COLO829 (cell line): ENCODE measurements at places on chromosomes 1 and 21.

DNA sequence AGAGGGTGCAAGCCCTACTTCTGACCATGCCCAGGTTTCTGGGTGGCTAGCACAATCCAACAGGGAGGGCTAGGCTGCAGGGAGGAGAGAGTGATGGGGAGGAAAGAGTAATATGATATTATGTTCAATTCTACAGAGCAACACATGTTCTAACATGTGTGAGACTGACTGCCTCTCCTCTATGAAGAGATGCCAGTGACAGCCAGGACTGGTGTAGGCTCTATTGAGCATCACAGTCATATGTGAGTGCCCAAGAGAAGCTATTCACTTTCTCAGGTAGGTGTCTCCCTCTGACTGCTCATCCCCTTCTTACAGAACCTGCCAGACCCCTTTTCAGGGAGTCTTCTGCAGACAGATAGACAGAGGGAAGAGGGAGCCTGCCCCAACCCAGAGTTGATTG lies 446.1 kb downstream of the SIPA1L2 start:
- no peak for DNase-seq

GRCh38 chr1:203165800-203166161 lies 9.8 kb downstream of the MYBPH start:
- DNase-seq: no peak

GRCh38 chr1:57285992-57286391 lies 137.9 kb downstream of the DAB1 start:
- DNase-seq: no peak

DNA sequence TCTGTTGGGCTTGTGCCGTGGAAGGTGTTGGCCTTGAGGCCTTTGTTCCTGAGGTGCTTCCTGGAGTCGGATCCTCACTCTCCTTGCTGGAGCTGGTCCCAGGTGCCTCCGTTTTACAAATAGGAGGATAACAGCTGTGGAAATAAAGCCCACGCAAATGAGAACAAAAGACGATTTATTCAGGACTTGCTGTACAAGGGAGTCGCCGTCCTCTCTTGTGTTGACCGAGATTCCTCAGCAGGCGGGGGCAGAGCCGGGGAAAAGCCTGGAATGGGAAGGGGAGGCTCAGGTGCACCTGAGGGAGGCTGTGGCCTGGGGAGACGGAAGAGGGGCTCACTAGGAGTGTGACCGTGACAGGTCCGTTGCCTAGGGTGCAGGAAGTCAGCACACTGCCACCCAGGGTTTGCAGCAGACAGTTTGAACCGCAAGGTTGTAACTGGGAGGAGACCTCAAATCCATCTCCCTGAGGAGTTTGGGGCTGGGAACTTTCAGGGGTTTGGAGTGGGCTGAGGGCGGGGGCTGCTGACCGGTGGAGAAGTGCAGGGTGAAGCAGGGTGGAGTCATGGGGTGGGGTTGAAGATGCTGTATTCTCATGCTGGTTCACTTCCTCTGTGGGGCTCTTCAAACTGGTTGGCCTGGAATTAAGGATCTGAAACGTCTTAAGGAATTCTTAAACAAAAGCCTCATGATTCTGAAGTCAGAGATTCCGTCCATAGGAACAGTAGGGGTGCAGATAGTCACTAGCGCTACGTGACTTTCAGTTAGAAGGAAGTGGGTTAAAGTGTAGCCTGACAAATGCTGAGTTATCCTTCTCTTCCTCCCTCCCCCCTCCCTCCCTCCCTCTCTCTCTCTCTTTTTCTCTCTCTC lies 2.6 kb upstream of the CSTB start:
- DNase-seq: peak; percentile 57

- no peak for DNase-seq
Measured at GRCh38 chr1:208500375-208500774, 256.2 kb upstream of the PLXNA2 start.

- DNase-seq: peak; percentile 61
Measured at GRCh38 chr1:220825819-220826551, 39.3 kb downstream of the MTARC1 start.

DNA sequence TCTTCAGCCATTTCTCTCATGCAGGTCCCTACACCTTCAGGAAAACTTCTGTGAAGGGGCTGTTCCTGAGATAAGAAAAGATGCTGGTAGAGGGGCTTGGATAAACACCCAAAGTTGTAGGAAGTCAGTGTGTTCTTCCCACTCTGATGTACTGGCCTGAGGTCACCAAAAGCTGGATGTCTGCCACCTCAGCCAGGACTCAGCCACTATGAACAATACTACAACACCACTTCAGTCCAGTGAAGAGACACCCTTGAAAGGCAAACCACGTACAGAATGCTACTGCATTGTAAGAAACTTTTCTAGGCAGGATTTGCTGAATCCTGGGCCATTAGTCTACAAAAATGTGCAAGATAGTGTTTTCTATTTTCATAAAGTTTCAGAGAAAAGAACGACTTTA lies 2.4 kb downstream of the PTPN14 start:
- peak; percentile 61 for DNase-seq

- no peak for DNase-seq
Measured at GRCh38 chr1:94817712-94818111, 2.4 kb upstream of the SLC44A3 start.

DNA sequence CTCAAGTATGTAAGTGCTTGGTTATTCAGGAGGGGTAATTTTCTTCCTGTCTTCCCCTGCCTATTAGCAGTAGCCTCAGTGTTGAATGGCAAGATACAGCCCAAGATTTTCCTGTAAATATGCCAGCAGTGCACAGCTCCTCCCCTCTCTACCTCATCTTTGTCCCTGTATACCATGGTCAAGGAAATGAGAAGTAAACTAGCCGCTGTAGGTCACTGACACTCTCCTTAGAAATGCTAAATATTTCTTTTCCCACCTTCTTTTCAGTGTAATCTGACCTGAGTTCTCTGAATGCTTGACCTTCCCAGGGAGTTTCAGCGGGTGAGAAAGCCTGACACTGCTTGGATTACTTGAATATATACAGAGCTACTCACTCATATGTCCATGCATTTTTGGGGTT lies 84.1 kb upstream of the ZNF326 start:
- DNase-seq: no peak

DNA sequence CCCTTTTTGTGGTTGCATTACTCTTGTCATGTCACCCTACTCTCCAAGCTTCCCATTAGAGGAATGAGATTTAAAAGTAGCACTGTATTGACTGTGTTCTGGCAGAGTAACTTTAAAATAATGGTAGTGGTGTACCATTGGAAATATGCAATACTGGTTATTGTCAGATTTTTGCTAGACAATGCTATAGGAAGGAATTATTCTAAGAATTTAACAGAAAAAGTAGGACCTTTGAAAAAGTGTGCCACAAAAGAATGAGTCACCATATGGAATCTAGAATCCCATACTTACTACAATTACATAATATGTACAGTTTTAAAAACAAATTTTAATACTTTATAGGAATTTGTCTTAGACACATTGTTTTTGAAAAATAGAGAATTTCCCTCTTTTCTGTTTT lies 13.8 kb downstream of the MIER1 start:
- no peak for DNase-seq

DNA sequence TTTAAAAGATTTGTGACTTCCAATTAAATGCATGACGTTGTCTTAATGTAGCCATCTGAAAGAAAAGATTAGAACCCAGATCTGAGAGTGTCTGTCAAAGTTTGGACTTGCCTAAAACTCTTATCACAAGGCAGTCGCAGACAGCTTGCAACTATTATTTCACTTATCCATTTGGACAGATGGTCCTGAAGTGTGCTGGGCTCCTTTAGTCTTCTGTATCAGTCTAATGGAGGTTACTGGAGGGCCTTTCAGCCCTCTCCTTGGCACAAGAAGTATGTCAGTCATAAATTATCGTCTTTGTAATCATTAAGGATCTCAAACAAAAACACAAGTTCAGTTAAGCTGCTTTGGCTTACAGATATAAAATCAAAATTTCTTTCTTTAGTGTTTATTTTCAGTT lies 15.5 kb downstream of the PROX1 start:
- no peak for DNase-seq

DNA sequence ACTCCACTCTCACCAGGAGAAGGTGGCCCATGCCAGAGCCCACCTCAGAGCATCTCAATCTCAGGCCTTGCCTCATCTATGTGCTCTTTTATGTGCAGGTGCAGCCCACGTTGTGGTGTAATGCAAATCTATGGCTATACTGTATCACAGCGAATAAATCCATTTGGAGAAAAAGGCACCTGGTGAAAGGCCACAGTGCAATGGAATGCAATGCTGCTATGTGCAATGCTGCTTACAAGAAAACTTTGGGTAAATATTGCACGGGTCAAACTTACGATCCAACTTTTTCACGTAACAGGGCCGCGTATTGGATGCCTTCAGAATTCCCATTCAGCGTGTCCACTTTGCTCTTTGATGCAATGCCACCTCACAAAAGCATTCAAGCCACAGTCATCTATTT lies 13.5 kb downstream of the ZBTB18 start:
- DNase-seq: no peak

DNA sequence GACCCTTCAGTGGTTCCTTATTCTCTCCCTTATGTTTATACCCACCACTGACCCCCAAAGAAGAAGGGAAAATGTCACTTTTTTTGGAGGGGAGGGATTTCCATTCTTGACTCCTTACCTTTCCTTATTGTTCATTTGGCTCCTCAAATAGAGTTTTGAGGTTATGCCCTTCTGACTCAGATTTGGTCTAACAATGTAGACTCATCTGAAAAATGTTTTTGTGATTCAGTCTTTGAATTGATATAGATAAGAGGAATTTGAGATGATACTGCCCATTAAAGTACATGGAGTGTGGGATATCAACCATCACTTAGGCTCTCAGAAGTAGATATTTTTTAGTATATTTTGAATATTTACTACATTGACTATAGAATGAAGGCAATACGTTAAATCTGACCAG lies 16.1 kb downstream of the USP1 start:
- no peak for DNase-seq

DNA sequence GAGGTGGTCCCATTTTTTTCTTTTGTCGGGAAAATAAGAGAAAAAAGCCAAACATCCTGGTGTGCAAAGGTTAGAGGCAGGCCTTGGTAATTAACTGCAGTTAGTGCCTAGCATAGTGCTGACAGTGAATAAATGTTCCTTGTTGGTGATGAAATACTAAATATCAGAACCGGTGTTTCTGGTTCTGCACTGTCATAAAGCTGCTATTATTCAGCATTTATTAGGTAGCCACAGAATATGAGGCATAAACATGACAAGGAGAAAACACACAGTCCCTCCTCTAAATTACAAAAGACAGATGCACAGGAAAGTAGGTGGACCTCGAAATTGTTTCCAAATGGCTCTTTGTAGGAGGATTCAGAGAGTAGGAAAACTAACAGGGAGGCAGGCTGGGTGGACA lies 122.0 kb upstream of the ADGRL2 start:
- DNase-seq: no peak

- DNase-seq: peak; percentile 80
Measured at GRCh38 chr1:101291562-101292380, 55.0 kb downstream of the S1PR1 start.

- peak; percentile 85 for DNase-seq
Measured at GRCh38 chr1:224623743-224624333, 7.7 kb downstream of the CNIH3 start.

GRCh38 chr1:67110352-67110751 lies 24.4 kb downstream of the C1orf141 start:
- no peak for DNase-seq

DNA sequence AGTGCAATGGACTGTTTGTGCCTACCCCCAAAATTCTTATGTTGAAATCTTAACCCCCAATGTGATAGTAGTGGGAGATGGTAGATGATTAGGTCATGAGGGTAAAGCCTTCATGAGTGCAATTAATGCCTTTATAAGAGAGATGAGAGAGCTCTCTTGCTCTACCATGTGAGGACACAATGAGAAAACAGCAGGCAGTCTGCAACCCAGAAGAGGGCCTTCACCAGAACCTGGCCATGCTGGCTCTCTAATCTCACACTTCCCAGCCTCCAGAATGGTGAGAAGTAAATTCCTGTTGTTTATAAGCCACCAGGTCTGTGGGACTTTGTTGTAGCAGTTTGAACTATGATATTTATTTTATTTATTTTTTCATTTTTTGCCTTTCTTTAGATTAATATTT lies 21.0 kb downstream of the RYR2 start:
- DNase-seq: no peak

- no peak for DNase-seq
Measured at GRCh38 chr1:32291145-32291707, 657 bp upstream of the HDAC1 start.

DNA sequence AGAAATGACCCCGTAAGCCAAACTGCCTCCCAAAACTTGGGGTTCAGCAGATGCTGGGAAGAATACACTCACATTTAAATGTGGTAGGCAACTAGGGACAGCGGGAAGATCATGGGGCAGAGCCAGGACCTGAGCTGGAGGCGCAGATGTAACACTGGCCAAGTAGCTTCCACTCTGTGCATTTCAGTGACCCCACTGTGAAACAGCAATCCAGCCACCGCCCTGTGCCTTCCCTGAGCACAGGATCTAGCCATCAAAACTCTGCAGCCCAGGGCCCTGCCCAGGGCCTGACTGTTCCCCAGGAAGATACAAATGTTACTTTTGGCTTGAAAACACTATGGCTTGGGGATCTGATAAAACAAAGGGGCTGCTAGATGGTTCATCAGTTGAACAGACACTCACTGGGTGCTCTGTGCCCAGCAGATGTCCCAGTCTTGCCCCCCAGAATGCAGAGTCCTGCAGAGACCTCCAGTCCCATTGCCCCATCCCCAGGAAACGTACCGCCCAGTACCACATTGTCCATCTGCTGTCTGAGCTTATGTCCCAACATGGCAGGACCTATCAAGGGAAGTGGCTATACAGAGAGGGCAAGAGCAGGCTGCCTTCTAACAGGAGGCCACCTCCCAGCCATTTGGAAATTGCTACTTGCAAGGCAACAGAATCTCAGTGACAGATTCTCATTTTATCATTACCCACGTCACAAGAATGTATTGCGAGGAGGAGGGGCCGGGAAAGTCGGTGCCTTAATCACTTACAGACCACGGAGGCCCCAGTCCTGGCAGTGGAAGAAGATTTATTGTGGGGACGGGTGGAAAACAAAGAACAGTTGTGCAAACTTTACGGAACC lies 124.0 kb downstream of the DMRTB1 start:
- DNase-seq: no peak

- DNase-seq: no peak
Measured at GRCh38 chr1:25195835-25196234, 36.5 kb downstream of the SYF2 start.

DNA sequence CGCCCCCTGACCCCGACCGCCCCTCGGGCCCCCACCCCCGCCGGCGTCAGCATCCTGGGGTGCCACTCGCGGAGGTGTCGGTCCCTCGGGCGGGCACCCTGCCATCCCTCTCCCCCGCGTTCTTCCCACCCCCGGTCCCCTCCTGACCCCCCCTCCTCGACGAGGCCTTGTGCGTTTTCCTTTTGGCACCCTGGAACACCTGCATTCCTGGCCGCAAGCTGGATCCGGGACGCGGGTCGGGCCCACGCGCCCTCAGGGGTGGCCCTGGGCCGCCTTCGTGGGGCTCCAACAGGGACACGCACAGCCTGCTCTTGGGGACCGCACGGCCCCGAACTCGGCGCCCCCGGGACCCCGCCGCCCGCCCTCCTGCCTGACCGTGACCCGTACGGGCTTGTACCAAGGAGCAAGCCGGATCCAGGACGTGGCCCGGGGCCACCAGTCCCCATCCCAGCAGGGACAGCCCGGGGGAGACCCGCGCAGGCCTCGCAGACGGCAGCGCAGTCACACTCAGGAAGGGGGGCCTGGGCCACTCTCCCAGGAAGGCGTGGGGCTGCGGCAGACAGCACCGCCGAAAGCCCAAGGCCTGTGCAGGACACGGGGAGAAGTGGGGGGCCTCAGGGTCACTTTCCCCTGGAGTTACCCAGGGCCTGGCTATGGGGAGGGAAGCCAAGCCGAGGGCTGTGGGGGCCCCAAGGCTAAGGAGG lies 579 bp upstream of the SLC19A1 start:
- no peak for DNase-seq
